Stimulated activated CD4-positive, alpha-beta T cell treated with anti-CD3 and anti-CD28 coated beads, Interleukin-15, amount 100 ng/mL, for 24 hours (primary cell): ENCODE measurements at places on chromosomes 12 and 14.

DNA sequence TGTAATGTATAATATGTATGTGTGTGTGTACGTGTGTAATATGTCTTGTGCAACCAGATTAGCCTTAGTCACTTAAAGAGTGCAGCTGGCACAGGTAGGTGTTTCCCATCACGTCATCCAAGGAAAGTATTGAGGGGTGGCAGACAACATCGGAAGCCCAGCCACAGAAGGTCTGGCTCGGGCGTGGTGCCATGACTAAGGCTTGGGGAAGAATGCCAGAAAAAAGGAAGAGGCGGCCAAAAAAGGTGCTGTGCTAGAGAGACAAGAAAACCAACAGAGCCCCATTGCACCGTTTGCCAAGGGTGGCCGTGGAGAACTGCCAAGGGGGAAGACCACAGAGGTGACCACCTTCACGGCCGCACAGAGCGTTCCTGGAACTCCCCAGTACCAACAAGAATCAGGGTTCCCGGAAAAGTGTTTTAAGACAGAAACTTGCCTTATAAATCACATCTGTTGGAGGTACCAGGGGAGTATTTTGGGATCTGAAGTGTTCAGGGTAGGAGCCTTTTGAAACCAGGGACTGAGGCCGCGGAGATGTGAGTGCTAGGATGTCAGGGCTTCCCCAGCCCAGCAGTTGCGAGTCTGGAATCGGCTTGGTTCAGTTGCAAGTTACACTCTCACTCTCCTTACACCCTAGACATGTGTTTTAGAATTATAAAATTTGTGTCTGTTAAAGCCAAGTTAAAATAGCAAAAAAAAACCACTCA is 131.2 kb upstream of the DYRK2 start:
- no peak for DNase-seq

- DNase-seq, result no peak
These were observed 157.5 kb downstream of the CALM1 start for GRCh38 chr14:90554341-90554740.

GRCh38 chr14:49986343-49987014 is 93.6 kb downstream of the ARF6 start:
- DNase-seq, result no peak

- DNase-seq, result no peak
These were observed 120.5 kb downstream of the PTPN11 start for GRCh38 chr12:112539221-112539620.

GRCh38 chr12:15199930-15200329 is 21.3 kb downstream of the RERG start:
- DNase-seq, result no peak

GRCh38 chr12:72018036-72018435 is 79.4 kb downstream of the TPH2 start:
- no peak for DNase-seq

- DNase-seq, result no peak
These were observed 163.9 kb downstream of the MED13L start for GRCh38 chr12:116113398-116114130.

DNA sequence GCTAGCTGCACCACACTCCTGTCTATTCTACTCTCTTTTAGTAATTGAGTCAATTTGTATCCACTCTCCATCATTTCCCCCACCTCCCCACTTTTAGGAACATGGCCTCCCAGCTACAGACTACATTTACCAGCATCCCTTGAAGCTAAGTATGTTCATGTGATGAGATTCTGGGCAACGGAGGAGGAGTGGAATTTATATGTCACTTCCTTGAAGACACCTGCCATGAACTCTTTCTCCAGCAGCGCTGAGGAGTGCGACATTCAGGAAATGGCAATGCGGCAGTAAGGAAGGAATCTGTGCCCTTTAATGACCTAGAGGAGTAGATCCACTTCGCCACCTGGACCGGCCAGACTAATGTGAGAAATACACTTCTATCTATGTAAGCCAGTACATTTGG is 243.7 kb upstream of the DIO2 start:
- DNase-seq, result no peak
